ENCODE measurements at places on chromosomes 13 and 19.

GRCh38 chr13:59666504-59666903, 497.2 kb downstream of the DIAPH3 start:
- no peak for DNase-seq

DNA sequence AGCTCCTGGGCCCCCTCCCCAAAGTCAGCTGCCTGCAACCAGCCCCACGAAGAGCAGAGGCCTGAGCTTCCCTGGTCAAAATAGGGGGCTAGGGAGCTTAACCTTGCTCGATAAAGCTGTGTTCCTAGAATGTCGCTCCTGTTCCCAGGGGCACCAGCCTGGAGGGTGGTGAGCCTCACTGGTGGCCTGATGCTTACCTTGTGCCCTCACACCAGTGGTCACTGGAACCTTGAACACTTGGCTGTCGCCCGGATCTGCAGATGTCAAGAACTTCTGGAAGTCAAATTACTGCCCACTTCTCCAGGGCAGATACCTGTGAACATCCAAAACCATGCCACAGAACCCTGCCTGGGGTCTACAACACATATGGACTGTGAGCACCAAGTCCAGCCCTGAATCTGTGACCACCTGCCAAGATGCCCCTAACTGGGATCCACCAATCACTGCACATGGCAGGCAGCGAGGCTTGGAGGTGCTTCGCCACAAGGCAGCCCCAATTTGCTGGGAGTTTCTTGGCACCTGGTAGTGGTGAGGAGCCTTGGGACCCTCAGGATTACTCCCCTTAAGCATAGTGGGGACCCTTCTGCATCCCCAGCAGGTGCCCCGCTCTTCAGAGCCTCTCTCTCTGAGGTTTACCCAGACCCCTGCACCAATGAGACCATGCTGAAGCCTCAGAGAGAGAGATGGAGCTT, 4.7 kb upstream of the CEACAM5 start:
- no peak for DNase-seq

DNA sequence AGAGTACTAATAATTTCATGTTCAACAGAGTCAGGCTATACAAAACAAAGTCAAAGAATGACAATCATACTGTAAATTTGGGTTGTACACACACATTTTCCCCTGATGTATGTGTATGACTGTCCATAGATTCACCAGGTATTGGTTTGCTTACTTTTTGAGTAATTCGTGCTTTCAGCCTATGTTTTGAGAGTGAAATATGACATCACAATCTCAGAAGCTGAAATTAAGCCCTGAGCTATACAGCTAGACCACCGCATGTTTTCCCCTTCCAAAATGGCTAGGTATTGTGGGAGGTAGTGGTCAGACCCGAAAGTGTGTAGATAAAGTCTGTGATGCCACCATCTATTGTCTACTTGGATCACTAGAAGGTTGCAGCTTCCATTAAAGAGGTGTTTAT, 102.8 kb downstream of the KATNAL1 start:
- no peak for DNase-seq

- no peak for DNase-seq
Measured at GRCh38 chr19:38034492-38034860, 127.5 kb downstream of the SIPA1L3 start.

DNA sequence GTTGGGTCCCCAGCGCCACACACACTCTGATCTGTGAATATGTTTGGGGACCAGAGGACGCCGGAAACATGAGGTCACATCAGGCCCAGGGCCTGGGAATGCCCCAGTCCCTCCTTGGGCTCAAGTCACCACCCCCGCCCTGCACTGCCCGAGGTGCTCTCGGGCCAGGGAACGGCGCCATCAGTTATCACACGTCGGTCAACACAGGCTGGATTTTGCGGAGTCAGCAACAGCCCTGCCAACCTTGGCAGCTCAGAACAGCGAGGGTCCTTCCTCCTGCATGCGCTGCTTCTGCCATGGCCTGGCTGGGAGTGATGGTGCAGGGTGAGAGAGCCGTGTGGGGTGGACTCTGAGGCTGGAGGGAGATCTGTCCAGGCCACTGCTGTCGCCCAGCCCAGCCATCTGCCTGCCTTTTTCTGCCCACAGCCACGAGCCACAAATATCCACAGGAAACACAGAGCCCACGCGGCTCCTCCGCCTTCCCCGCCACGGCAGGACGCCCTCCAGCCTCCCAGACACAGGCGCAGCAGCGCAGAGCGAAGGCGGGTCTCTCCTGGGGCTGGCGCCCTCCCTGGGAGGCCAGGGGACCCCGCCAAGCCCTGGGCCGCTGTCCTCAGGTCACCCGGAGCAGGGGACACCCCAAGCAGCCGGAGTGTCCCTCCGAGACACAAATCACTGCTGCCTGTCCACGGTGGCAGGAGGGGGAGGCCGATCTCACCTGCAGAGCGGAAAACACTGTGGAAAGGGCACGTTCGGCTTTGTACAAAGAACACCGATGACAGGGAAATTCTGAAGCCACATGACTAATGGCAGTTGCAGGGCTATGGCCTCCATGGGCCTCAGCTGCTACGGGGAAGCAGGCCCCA, 31.6 kb upstream of the CACTIN start:
- no peak for DNase-seq

- DNase-seq, result no peak
Measured at GRCh38 chr13:113488283-113488682, 2.2 kb downstream of the DCUN1D2 start.

GRCh38 chr13:78160793-78161192, 242.2 kb upstream of the EDNRB start:
- no peak for DNase-seq

- DNase-seq, result no peak
Measured at GRCh38 chr19:3712663-3713611, 4.8 kb downstream of the TJP3 start.

DNA sequence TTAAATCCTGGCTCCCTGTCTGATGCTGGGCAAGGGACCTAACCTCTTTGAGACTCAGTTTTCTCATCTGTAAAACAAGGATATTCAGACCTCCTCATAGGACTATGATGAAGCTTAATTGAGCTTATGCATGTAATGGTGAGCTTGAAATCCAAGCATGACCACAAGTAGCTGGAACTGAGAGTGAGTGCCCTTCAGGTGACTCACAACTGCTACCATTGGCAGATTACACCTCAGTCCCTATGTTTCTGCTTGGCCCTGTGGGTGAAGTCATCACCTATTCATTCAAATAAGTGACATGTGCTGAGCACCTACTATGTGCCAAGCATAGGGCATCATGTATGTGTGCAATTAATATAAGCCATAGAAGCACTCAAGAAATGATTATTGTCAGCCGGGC, 25.7 kb downstream of the NOVA2 start:
- DNase-seq, result no peak

Data from left cardiac atrium (tissue), 4 donors.